Mammary epithelial cell (primary cell): ENCODE measurements at places on chromosomes 7 and 10. TPM values are rescaled to one million over a fixed set of nuclear protein-coding genes. Genes with fewer than 3 reads are reported as not detected.

The GPAM gene
- total RNA-seq = 17.5 TPM

The FAM24B gene
- 17.1 and 28.7 TPM in 2 replicates for total RNA-seq

GRCh38 chr7:130896898-130897514 is 163.0 kb upstream of the KLF14 start:
- no peak for DNase-seq

DNA sequence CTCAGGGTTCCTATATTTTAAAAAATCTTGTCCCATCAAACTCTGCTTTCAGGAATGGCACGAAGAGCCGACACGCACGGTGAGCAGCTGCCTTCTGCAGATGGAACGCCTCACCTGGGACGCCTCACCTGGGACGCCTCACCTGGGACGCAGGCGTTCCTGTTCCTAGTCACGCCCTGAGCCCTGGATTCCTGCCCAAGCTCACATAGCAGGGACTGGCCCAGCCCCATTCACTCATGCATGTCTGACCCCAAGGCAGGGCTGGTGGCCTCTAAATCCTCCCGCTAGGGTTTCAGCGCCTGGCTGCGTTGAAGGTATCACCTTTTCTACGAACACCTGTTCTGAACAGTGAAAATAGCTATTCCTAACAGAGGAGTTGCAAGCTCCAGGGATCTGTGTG is 49.8 kb downstream of the CARD11 start:
- DNase-seq = no peak

- DNase-seq = no peak
Observed at GRCh38 chr7:134464496-134464895, 5.6 kb upstream of the AKR1B1 start.

- DNase-seq = no peak
Observed at GRCh38 chr10:54057357-54057756, 743.7 kb downstream of the PCDH15 start.

The FFAR4 gene
- total RNA-seq = not detected

DNA sequence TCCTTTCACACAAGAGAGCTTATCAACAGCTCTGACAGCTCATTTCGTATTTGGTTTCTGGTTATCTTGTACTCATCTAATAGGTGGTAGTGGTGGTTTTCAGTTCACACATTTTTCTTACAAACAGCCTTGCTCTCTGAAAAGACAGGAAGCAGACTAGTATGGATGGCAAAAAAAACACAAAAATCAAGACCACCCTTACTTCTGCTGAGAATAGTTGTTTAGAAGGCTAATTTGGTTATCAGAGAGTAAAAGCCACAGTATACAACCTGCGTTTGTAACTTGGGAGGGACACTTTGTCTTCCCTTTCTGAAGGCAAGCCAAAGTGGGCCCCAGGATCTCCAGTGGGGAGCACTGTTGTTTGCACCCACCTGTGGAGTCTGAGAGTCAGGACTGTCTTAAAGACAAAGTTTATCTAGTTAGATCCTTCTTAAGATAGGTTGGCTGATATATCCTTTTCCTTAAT is 68.0 kb downstream of the PIP4K2A start:
- no peak for DNase-seq

DNA sequence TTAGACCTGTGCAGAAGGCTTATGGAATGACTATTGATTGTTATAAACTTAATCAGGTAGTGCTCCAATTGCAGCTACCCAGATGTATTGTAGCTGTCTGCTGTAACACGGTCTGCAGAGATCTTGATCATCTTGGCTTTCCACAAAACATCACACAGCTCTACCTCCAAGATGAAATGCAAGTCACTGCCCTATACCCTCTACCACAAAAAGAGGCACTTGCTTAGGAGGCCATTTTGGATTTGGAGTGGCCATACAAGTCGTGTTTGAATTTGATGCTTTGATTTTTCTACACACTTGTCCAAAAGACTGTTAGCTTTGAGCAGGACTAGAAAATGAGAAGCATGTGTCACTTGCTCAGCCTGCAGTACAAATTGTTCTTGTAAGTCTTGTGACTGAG is 377.2 kb downstream of the TNS3 start:
- no peak for DNase-seq

DNA sequence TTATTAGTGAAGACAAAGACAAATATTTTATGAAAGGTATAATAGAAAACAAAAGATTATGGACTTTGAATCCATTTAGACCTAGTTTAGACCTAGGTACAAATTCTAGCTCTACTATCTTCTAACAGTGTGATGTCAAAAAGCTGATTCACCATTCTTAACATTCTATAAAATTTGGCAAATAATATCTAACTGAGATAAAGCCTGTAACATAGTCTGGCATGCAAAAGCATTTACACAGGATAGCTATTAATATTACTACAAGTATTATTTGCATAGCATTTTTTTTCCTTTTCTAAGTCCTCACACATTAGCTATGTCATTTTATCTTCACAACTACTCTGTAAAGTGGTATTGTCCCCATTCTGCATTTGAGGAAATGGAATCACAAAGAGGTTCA is 179.6 kb upstream of the LRRTM3 start:
- DNase-seq = no peak

GRCh38 chr7:121433775-121434174 is 37.7 kb upstream of the FAM3C start:
- DNase-seq = no peak

The PRKG1 gene
- total RNA-seq = 2.2 TPM

DNA sequence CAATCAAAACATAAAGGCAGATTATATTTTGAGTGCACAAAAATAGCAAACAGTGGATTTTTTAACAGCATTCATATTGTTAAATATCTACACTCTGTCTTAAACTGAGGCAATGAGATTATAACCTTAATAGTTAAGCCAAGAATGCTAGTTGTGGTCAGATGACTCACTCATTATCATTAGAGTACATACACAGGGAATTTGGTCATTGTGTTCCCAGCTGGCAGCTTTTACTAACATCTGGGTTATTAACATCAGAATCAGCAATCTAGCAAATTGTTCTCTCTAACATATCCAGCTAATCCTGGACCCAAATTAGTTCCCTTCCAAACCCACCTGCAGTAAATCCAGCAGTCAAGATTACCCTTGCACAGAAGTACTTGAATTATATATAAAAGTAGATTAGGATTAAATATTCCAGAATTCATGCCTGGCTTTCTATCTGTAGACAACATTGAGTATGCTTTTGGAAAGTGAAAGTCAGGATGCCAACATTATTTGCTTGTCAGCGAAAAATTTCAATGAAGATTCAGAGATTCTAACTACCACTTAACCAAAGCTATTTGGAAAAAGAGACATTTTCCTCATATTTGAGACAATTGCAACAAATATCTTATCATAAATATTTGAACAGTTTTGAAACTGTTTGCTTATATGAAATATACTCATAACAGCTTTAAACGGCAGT is 1035.6 kb upstream of the PHF14 start:
- DNase-seq = peak; percentile 0

GRCh38 chr10:88154596-88155250 is 291.3 kb downstream of the PTEN start:
- no peak for DNase-seq

DNA sequence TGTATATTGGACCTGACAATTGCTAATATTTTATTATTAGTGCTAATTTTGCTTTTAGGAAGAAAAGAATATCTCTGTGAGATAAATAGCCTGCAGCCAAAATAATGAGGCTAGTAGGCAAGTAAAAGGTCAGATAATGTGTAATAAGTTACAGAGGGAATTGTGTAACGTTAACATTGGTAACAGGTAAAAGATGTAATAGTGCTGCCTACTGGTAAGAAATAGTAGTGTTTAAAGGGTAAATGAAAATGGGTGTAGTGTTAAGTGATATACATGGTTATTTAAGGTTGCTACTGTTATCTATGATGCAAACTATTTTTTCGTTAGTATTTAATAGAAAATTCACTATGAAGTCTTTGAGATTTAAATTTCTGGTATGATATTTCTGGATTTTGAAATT is 9.2 kb upstream of the FOXP2 start:
- peak; percentile 32 for DNase-seq

DNA sequence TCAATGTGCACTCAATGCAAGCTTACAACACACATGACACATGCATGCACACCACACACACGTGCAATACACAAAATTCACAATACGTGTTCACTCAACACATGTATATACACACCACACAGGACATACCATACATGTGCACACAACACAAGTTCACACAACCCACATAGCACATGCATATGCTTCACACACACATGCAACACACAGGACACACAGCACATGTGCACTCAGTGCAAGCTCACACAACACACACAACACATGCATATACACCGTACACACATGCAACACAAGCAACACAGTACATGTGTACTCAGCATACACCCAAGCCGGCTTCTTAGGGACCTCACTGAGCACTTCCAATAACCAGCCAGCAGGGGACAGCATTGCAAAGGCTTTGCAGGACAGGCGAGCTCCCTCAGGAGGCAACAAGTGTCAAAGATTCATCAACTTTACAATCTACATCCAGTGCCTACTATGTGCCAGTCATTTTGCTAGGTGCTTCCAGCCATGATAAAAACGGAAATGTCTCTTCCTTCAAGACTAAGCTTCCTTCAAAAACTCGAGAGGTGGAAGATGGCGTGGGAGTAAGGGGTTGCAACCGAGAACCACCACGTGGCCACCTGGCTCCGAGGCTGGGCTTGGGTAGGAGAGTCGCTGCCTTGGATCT is 61.1 kb downstream of the JCAD start:
- DNase-seq = peak; percentile 68

GRCh38 chr7:100691676-100692577 is 2.1 kb downstream of the GIGYF1 start:
- DNase-seq = peak; percentile 50

The PNLIPRP3 gene
- 98.2 TPM for total RNA-seq

GRCh38 chr7:132075515-132075914 is 500.8 kb downstream of the PLXNA4 start:
- no peak for DNase-seq

- no peak for DNase-seq
Observed at GRCh38 chr10:48500771-48501170, 104.1 kb downstream of the ARHGAP22 start.

DNA sequence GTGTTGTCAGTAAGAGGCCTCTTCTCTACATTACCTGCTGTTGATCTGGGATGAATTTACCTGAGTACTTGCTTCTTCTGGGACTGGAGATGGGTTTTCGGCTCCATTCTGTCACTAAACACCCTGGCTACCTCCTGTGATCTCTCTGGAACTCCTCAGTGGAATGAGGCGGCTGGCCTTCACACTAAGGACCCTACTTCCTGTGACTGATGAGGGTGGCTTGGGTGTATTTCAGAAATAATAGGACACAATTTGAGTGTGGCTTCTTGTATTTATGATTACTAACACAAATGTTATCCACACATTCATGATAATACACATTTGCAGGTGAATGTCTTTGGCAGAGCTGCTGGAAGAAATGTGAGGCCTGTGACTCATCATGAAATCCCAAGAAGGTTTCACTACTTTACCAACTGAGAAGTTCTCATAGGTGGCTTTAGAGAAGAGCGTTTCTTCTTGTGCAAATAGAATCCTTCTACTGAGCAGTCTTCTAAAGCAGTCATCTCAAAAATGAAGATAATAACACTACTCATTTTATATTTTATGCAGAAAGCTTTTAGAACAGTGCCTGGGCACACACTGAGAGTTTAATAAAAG is 21.3 kb upstream of the EVX1 start:
- DNase-seq = peak; percentile 46

DNA sequence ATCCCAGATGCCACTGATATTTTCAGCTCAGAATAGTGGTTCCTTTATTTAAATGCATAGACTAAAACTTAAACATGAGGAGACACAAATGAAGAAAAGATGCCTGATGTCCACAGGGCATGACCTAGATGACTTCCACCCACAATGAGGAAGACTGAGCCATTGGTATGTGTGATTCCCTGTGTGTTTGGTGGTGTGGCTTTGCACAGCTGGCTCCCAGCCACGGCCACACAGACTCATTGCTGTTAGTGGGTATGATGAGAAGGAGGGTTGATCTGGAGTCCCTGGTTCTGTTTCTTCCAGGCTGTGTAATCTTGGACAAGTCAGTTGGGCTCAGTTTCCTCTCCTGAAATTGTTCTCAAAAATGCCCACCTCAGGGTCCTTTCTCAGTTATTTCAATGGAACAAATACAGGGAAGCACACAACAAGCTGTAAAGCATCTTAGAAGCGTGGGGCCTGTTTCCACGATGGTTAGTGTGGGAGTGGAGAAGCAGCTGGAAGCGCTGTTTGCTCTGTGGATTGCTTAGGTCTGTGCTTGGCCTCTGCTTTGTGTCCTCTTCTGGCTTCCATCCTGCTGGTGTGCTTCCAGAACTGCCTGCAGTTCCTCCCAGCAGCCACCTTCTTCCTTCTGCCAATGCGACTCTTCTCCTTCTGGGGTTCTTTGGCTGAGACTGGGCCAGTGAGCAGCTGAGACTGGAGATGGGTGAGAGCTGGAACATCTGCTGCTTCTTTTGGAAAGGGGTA is 303.7 kb downstream of the BMPER start:
- DNase-seq = no peak

The GSTO2 gene
- total RNA-seq = 16.2 TPM

DNA sequence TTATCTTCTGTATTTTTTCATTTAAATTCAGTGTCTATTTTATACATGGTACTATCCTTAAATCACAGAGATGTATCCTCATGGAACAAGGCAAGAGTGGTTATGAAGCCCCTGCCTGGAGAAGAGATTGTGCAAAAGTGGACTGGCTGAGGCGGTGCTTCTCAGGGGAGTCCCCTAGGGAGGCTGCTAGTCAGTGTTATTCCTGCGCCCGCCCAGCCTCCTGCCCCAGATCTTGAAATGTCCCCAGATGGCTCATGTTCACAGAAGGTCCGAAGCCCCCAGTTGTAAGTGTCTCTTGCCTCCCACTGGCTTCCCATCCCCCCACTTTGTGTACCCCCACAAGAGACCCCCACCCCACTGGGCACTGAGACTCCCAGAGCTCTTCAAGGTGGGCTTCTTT is 366.9 kb downstream of the TNS3 start:
- no peak for DNase-seq

The ERVW-1 gene
- total RNA-seq = not detected

DNA sequence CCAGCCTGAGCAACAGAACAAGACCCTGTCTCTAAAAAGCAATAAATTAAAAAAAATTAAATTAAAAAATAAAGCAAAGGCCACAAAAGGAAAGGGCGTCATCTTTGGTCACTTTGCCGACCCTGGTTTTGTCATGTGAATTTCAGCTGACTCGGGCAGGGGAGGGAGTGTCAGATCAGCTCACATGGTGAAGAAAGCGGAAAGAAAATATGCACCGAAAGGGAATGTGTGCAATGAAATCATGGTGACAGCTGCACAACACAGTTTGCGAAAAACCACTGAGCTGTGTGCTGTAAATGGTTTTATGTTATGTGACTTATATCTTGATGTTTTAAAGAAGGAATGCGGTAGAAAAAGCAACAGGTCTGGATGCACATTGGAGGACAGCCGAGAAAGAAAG is 39.8 kb downstream of the RCC1L start:
- no peak for DNase-seq
